Fibroblast of the aortic adventitia (primary cell): ENCODE measurements at places on chromosomes 12 and 14. TPM values are rescaled to one million over a fixed set of nuclear protein-coding genes. Genes with fewer than 3 reads are reported as not detected.

The STAT6 gene
- total RNA-seq = 89.0 and 102 TPM in 2 replicates

The CLSTN3 gene
- total RNA-seq = 10.9 and 13.6 TPM in 2 replicates

GRCh38 chr14:101290611-101291010 is 270.7 kb upstream of the DIO3 start:
- no peak for DNase-seq

DNA sequence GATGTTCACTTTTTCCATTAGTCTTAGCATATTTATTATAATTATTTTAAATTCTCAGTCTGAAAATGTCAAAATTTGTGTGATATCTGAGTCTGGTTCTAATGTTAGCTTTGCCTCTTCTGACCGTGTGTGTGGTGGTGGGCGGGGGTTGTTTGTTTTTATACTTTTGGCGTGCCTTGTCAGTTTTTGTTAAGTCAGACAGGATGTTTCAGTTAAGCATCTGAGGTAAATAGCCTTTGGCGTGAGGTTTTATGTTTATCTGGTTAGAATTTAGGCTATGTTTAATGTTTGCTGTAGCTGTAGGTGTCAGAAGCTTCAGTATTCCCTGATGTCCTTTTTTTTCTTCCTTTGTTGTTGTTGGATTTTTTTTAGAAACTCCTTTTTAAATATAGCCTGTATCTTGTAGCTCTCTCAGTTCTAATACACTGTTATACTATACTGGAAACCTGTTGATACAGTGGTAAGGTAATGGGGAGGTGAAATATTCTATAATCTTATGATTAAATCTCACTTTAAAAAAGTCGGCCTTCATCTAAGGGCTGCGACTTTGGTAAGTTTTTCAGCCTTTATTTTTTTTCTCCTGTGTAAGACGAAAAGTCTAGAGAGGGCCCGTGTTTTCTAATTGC is 111.6 kb downstream of the SCAF11 start:
- DNase-seq = no peak

- DNase-seq = no peak
These were observed 56.5 kb downstream of the WASHC3 start for GRCh38 chr12:102005256-102005655.

The PLBD1 gene
- 2.4 and 3.4 TPM in 2 replicates for total RNA-seq
